NK-92 treated with Interleukin-12 subunit alpha and Interleukin-12 subunit beta, amount 100 ng/mL, for 24 hours (cell line): ENCODE measurements at places on chromosomes 4 and X.

- no peak for DNase-seq
Measured at GRCh38 chrX:110145311-110145710, 142.4 kb downstream of the TMEM164 start.

GRCh38 chr4:109750652-109751244, 20.9 kb upstream of the PLA2G12A start:
- no peak for DNase-seq

GRCh38 chr4:41294445-41295062, 37.8 kb downstream of the UCHL1 start:
- DNase-seq: no peak

- no peak for DNase-seq
Measured at GRCh38 chr4:52640808-52641565, 18.1 kb downstream of the USP46 start.

DNA sequence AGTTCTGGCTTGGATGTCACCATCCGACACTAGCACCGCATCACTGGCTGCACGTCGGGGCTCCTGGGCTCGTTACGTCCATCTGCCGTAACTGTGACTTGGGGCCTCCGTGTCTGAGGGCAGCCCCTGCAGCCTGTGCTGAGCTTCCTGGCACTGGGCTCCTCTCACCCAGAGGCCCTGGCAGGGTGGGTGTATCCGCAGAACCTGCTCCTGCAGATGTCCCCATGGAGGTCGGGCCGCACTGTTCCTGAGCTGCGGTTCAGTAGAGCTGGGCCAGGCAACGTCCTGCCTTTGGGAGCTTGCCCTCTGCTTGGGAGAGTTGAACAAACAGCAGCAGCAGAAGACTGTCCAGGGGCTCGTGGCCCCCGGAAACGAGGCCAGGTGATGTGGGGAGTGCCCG, 71.4 kb downstream of the RGS12 start:
- DNase-seq: no peak
